ENCODE measurements at places on chromosomes 6 and 20. TPM values are rescaled to one million over a fixed set of nuclear protein-coding genes. Genes with fewer than 3 reads are reported as not detected.
A peak's percentile ranks its signal among the peaks of the same experiment; 100 is the strongest.

DNA sequence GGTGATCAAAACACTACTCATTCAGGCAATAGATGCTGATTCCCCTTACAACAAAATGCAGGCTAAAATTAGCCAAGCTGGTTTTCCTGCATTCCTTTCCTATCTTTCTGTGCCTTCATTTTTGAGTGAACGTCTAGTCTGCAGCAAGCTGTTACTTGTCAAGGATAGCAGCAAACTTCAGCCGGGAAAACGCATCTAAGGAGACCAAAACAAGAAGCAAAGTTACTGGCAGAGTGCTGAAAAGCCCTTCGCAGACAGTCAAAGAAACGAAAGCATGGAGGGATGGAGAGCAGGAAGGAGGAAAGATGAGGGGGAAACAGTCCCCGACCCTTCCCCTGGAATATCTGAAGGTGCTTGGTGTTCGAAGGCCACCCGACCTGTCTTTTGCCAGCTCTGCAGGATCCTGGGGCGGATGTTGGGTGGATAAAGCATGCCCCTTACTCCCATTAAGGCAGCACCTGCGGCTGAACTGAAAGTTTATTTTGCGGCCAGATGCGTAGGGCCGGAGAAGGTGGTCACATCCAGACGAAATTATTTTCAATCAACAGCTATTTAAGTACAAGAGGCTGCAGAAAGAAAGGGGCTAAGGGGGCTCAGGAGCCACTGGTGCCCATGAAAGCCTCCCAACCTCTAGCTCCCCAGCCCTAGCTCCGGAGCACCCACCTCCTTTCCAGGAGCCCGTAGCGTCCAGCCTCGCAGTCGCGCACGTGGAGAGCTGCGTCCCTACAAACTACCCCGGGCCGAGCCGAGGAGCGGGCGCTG, 538 bp downstream of the FERMT1 start:
- H3K4me1 ChIP-seq = peaks cover 15% of the 10 kb centered on the region
- peaks cover 22% of the 10 kb centered on the region for H3K27me3 ChIP-seq
- no peaks in the 10 kb centered on the region for H3K36me3 ChIP-seq
- H3K27ac ChIP-seq = no peak overlapping the region
- DNase-seq = no peak

The CTCFL gene
- polyA plus RNA-seq = not detected

The FRK gene
- 0.01 TPM for polyA plus RNA-seq

The MCHR2 gene
- polyA plus RNA-seq = not detected

DNA sequence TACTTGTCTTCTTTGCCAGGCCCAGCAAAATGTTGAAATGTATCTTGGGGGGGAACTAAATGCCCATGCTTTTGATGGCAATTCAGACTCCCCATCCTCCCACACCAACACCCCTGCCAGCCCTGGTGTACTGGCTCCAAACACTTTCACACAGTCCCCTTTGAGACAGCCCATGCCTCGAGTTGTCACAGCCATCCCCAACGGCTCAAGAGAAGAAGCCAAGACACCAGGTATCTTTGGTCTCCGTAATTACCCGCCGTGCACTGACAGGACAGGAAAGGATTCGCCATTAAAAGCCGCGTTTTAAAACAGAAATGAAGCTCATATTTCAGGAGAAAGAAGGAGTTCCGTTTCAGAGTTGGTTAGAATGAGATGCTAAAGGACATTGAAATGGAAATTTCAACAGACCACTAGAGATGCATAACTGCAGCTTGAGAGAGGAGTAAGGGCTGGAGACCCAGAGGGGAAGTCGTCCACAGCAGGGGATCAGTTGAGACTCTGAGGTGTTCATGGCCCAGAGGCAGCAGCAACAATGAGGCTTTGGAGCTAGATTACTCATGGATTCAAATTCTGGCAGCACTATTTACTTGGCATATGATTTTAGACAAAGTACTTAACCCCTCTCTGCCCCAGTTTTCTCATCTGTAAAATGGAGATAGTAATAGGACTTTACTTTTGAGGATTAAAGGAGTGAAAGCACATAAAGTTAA, 63.5 kb upstream of the ADGRF1 start:
- no peaks in the 10 kb centered on the region for H3K36me3 ChIP-seq
- H3K27ac ChIP-seq = no peak overlapping the region
- no peak overlapping the region for H3K4me3 ChIP-seq
- no peak for DNase-seq

The DEFB126 gene
- not detected for polyA plus RNA-seq

DNA sequence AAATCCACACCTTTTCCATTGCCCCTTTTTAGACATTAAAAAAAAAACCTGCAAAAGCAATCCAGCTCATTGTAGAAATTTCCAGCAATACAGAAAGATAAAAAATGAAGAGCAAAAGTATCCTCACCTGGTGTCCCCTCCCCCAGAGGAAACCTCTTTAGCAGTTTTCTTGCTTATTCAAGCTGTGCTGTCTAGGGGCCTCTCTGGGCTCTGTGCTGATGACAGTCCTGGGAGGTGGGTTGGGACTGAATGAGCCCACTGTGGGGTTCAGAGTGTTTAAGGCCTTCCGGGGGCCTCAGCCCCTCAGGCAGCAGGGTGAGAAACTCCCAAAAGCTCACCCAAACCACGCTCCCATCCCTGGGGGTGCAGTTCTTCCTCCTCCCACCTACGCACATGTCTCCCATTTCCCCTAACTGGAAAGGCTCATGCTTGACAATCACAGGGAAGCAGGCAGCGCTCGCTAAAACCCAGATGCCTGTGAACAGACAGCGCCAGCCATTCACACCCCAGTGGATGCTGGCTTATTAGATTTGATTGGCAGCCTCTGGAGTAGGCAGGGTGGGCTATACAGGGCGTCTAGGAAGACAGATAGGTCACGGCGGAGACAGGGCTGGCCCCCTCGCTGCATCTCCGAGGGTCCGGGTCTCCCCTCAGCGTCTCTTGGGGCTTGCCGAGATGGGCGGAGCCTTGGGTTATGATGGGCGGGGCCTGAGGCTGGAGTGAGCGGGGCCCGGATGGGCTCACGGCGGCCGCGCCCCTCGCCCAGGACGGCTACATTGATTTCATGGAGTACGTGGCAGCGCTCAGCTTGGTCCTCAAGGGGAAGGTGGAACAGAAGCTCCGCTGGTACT, 4.6 kb downstream of the GUCA1A start:
- peaks cover 7% of the 10 kb centered on the region for H3K4me1 ChIP-seq
- DNase-seq = peak; percentile 18
- H3K4me3 ChIP-seq = no peak overlapping the region
- H3K36me3 ChIP-seq = no peaks in the 10 kb centered on the region
- no peak overlapping the region for H3K27ac ChIP-seq
- H3K27me3 ChIP-seq = peaks cover 16% of the 10 kb centered on the region

DNA sequence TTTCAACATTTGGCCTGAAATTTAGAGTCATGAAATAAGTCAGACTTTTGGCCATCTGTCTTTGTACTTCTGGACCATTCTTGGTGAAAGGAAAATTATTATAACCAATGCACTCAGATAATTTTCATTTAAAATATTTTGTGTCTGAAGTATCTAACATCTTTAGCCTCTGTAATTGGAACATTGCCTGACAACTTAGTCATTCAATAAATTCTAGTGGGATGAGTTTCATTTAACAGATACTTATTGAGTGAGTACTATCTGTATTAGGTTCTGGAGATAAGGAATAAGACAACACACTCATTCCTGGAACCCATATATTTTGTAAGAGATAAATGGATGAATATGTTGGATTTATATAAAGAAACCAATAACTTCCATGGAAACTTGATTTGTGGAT, 536.0 kb downstream of the BCKDHB start:
- H3K4me3 ChIP-seq = no peak overlapping the region
- no peaks in the 10 kb centered on the region for H3K4me1 ChIP-seq
- no peaks in the 10 kb centered on the region for H3K27me3 ChIP-seq
- H3K36me3 ChIP-seq = no peaks in the 10 kb centered on the region

GRCh38 chr20:41329435-41330342, 10.9 kb upstream of the LPIN3 start:
- peak; percentile 55 for DNase-seq
- H3K4me3 ChIP-seq = no peak overlapping the region
- H3K27me3 ChIP-seq = peaks cover 5% of the 10 kb centered on the region

The LST1 gene
- polyA plus RNA-seq = 30.5 TPM

The TBCC gene
- 24.8 TPM for polyA plus RNA-seq

- H3K27me3 ChIP-seq = no peaks in the 10 kb centered on the region
- DNase-seq = no peak
- no peak overlapping the region for H3K4me3 ChIP-seq
- no peaks in the 10 kb centered on the region for H3K36me3 ChIP-seq
- no peaks in the 10 kb centered on the region for H3K4me1 ChIP-seq
Observed at GRCh38 chr20:19605786-19606485, 152.1 kb upstream of the RIN2 start.

The YTHDF1 gene
- 49.8 TPM for polyA plus RNA-seq

The B3GAT2 gene
- not detected for polyA plus RNA-seq

The KCNG1 gene
- polyA plus RNA-seq = 57.7 TPM

The PBOV1 gene
- polyA plus RNA-seq = not detected

- no peak overlapping the region for H3K27ac ChIP-seq
- DNase-seq = no peak
- no peak overlapping the region for H3K4me3 ChIP-seq
- peaks cover 29% of the 10 kb centered on the region for H3K4me1 ChIP-seq
- no peaks in the 10 kb centered on the region for H3K27me3 ChIP-seq
Observed at GRCh38 chr6:33347816-33348215, 30.3 kb upstream of the ZBTB22 start.
